ENCODE measurements at places on chromosomes 6 and 20.

DNA sequence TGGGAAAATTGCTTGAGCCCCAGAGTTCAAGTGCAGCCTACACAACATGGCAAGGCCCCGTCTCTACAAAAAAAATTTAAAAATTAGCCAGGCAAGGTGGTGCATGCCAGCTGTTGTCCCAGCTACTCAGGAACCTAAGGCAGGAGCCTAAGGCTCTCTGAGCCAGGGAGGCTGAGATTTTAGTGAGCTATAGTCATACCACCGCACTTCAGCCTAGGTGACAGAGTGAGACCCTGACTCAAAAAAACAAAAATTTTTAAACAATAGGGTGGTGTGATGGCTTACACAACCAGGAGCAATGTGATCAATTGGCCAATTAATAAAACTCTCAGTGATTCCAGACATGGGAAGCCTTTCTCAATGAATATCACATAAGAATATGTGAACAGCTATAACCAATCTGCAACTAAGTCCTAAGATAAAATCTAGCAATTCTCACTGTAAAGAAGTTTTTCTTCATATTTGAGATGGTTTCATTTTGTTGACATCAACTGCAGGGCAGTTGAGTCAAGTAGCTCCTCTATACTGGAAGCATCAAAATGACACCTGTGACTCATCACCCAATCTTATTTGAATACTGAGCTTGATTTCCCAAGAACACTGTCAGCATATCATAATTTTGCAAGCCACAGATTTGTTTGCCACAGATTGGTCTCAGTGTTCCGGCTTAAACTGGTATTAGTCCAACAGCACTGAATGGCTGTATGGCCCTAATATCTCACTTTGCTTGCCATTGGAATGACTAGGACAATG, 169.0 kb upstream of the GJE1 start:
- no peak for DNase-seq

DNA sequence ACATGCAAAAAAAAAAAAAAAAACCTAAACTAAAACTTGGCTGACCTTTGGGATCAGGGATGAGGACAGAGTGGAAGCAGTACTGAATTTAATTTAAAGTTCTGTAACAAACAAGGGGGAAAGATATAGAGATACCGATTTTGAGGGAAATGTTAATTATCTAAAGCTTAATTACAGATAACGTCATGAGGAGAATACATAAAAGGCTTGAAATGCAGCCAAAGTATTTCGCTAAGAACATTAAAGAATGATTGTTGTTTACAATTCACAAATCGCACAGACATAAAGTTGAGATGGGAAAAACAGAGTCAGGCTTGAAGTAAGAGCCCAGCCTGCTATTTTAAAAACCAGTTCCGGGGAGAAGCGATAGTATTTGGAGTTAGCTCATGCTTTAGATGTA, 208.0 kb upstream of the SASH1 start:
- no peak for DNase-seq

GRCh38 chr20:40154514-40154913, 534.5 kb downstream of the MAFB start:
- no peak for DNase-seq

DNA sequence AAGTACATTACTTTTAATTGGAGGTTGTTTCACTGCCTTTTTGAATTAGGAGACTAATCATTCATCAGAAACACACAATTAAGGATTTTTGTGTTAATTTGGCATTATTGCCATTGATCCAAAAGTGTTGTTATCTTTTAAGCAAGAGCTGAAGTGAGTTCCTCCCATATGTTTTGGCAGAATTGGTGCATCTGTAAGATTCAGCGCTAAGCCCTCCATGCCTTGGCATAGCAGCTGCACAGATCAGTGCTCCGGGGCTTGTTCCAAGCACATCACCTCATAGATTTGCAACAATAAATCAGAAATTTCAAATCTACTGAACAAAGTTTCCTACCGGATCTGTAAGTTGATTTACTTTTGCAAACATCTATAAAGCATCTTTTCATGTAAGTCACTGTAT, 106.8 kb upstream of the PHACTR1 start:
- DNase-seq = no peak

GRCh38 chr6:122114717-122115116, 284.7 kb upstream of the HSF2 start:
- DNase-seq = no peak

All from inflammatory macrophage treated with lipopolysaccharide for 4 hours (primary cell).